ENCODE measurements at places on chromosomes 16 and 17.

- DNase-seq, result no peak
Measured at GRCh38 chr17:34255841-34256240, 756 bp downstream of the CCL2 start.

- DNase-seq, result peak; percentile 6
Measured at GRCh38 chr17:16301963-16302855, 51.1 kb downstream of the CENPV start.

DNA sequence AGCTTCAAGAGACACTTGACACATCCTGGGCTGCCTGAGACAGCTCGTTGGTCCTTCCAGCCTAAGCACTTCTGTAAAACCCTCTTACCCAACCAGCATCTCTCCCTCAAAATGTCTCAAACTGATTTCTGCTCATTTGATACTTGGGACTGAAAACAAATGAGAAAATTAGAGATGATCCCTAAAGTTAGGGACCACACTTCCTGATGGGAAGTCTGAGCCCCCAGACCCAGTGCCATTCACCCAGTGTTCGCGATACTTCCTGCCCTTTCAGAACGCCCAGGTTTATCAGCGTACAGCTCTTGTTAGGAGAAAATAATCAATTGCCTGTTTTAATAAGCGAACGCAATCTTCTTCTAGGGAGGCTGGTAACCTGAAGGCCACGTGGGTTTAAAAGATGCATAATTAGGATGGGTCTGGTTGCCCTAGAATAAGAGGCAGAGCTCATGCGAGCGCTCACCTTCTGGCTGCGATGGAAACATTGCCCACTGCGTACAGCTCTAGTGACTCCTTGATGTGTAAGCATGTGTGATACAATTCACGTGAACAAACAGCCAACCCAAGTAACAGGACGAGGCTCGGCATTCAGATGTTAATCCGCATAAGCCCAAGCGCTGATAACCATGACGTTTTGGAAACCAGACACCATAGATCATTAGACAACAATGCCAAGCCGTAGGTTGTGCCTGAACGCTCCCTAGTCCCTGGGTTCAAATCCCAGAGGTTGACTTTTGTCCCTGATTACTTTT is 213.1 kb downstream of the FOXL1 start:
- DNase-seq, result no peak

DNA sequence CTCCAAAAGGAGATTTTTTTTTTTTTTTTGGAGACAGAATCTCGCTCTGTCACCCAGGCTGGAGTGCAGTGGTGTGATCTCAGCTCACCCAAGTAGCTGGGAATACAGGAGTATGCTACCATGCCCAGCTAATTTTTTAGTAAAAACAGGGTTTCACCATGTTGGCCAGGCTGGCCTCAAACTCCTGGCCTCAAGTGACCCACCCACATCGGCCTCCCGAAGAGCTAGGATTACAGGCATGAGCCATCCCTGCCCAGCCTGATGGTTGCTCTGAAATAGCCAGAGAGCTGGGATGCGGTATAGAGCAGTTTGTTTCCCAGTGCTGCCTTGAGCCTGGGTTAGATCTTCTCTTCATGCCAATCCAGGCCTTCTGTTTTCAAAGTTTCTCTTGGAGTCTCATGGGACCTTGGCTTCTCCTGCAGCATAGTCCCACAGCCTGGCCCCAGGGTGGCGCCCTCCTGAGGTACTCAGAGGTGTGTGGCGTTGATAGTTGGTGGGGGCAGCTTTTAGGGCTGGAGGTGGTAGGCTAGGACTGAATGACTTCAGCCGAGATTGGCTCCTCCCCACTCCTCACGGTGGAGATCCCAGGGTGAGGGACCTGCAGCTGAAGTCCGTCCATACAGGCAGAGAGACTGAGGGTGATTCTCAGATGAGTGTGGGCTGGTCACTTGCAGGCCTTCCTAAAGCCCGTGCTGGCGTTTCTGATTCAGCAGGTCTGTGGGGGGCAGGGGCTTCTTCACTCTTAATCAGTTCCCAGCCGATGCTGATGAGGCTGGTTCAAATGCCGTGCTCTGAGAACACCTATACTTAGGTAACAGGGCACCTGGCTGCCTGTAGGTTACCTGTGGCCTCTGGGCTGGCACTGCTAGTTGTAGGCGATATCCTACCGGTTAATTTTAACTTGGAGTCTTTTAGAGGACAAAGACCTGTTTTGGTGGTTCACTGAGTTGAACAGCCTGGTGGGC is 52.0 kb downstream of the TNFRSF13B start:
- peak; percentile 16 for DNase-seq

DNA sequence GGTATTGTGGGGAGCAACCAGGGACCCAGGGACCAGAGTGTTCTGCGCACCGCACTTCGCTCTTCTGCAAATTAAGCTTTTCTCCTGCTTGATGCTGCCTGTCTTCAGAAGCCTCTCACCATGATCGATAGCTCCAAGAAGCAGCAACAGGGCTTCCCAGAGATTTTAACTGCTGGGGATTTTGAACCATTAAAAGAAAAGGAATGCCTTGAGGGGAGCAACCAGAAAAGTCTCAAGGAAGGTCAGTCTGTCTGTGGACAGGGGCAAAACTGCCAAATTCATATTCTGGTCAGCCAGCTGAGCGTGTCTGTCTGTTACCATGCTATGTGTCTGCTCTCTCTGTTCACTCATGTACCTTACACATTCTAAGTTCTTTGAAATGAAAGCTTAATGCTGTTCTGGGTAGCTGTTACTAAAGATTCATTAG is 115.7 kb downstream of the MRTFB start:
- no peak for DNase-seq

- no peak for DNase-seq
Measured at GRCh38 chr17:45425125-45425983, 7.3 kb downstream of the ARHGAP27 start.
